ENCODE measurements at places on chromosomes 7 and 10.
A peak's percentile ranks its signal among the peaks of the same experiment; 100 is the strongest.

DNA sequence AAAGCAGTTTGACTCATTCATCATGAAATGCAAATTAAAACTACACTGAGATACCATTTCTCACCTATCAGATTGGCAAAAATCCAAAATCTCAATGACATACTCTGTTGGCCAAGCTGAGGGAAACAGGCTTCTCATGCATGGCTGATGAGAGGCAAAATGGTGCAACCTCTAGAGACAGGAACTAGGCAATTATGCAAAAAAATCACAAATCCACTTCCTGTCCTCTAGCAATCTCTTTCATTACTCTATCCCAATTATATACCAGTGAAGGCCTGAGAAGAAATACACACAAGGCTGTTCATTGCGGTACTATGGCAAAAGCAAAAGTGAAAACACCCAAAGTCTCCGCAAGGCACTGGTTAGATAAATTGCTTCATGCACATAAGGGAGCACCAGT, 25.9 kb upstream of the PTPRN2 start:
- DNase-seq: no peak

GRCh38 chr10:121608469-121609190, 10.4 kb upstream of the FGFR2 start:
- DNase-seq: peak; percentile 3

DNA sequence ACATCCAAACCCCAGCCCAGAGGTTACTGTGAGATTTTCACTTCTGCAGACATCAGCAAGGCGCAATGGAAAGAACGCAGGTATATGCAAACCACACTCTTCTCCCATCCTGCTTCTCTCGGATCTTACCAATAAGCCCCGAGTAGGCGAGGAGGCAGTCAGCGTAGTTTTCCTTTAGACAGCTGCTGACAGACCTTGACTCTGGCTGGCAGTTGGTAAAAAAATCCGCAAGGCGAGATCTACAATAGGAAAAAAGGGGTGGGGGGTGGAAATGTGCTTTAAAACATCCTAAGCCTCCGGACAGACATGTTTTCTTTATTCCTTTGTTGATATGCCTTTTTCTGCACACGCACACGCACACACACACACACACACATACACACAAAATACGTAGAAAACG, 176.5 kb downstream of the GFRA1 start:
- no peak for DNase-seq

- no peak for DNase-seq
Measured at GRCh38 chr10:112732277-112732921, 217.6 kb upstream of the TCF7L2 start.

DNA sequence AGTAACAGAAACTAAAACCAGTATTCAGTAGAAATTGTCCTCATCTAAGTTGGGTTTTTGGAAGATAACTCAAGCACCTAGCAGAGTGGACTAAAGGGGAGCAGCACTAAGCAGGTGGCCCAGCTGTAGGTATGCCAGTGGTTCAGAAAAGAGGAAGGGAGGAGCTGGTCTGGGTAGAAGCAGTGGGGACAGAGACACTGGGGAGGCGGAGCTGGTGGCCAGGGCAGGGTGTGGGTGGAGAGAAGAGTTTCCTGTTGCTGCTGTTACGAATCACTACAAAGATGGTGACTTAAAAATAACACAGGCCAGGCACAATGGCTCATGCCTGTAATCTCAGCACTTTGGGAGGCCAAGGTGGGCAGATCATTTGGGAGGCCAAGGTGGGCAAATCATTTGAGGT, 136.2 kb downstream of the WDR11 start:
- no peak for DNase-seq

- no peak for DNase-seq
Measured at GRCh38 chr10:43765516-43765915, 116.8 kb upstream of the ZNF32 start.

DNA sequence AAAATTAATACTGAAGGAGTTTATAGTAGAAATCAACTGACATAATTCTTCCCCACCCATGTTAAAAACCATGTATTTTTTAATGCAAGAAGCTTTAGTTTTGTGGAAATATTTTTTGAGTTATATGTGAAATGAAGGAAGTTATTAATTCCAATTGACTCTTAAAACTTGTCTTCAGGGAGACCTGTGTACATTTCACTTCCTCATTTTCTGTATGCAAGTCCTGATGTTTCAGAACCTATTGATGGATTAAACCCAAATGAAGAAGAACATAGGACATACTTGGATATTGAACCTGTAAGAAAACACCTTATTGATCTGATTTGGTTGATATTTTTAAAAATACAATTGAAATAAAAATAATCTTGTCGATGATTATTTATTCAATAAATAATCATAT, 33.3 kb downstream of the CD36 start:
- no peak for DNase-seq

- no peak for DNase-seq
Measured at GRCh38 chr10:126315494-126316177, 72.6 kb downstream of the ADAM12 start.

DNA sequence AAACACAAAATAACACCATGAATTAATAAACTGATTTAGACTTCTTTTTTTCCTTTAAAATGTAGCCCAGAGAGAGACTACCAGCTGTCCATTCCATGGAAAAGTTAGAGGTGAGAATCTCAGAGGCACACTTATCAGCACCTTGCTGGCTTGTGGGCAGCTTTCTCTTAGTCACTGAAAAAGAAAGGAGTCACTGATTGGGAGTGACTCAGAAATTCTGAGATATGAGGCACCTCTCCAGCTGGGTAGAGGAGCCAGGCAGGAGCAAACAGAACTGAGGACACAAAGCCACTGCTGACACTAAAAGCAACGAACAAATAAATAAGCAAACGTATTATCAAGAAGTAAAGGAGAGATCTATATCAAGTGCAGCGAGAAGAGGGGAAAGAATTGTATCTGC, 310.6 kb downstream of the PARD3 start:
- no peak for DNase-seq

DNA sequence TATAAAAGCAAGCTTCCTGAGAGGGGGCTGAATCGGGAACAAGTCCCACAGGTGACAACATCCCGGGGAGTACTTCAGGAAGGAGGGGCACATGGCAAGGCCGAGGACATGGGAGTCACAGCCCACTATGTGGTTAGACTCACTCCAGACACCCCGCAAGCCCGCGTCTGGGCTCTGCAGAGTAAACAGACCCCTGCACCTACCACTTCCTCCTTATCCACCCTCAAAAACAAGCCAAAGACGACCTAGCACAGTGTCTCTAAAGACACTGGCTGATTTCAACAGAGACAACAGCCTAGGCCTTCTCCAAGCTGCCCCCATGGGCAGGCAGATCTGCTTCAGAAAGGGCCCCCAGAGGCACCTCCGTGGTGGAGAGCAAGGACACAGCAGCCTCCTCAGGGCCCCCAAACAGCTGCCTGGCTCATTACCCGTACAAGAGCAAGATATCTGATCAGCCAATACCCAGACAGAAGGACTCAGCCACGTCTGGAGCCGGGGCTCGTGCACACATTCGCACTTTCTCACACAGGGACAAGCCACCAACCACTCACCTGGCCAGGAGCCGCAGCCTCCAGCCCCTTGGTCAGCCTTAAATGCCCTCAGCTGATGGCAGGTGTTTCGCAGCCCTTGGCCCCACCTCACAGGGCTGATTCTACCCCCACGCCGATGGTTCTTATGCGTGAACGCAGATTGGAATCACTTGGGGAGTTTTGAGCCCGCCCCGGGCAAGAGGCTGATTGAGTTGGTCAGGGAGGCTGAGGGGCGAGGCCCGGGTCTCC, 10.7 kb upstream of the KPNA7 start:
- DNase-seq: no peak

- DNase-seq: no peak
Measured at GRCh38 chr7:138565451-138566114, 105.5 kb downstream of the TRIM24 start.

DNA sequence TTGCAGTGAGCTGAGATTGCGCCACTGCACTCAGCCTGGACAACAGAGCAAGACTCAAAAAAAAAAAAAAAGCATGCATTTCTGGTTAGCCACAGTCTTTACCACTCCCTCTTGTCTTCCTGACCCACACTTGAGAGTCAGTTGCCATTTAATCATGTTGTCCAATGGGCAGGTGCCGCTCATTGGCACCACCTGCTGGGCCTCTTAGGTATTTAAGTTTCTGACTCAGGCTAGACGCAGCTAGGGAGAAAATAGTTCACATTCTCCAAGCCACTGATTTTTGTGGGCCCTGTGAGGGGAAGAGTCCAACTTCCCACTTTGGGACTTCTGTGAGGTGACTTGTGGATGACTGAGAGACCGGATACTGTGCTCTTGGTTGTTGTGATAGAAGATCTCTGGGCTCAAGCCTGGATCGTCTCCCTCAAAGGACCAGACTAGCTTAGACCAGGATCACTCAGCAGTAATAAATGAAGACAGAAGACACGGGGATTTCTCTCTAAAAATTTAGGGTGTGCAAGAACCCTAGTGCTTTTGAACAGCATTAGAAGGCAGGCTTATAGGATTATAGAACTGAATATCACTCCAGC, 26.8 kb upstream of the SORCS3 start:
- peak; percentile 27 for DNase-seq

DNA sequence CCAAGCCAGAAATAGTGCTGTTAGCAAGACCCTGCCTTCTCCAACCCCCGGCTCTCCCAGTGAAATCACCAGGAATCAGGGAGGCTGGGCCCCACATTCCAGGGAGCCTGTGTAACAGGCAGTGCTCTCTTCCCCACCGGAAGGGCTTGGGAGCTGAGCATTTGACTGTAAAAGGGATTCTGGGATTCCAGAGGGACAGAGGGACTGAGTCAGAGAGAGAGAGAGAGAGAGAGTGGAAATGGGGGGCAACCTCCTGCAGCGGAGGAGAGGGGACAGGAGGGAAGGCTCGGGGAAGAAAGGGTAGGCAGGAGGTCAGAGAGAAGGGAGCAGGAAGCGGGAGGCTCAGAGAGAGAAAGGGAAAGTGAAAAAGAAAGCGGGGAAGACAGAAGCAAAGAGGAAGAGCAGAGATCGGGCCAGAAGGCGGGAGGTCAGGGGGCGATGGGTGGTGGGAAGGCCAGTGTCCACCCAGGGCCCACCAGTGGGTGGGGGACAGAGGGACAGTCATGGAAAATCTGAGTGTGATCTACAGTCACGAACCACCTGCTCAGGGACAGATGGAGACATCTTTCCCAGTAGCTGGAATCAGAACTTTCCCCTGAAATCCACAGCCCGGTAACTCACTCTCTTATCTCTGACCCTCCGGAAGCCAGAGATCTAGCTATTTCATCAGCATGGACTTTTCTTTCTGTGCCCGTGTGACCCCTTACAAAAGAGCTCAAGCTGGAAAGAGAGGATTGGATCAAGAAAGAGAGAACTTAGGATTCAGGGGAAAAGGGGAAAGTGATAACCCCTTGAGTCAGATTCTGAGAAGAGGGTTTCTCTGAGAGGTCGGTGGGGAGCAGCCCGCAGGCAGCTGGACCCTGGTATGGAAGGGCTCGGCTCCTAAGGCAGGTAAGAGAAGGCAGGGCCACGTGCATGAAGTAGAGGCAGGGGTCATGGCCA, 4.6 kb upstream of the SERPINE1 start:
- no peak for DNase-seq

- no peak for DNase-seq
Measured at GRCh38 chr7:71633551-71634008, 501.6 kb downstream of the GALNT17 start.

DNA sequence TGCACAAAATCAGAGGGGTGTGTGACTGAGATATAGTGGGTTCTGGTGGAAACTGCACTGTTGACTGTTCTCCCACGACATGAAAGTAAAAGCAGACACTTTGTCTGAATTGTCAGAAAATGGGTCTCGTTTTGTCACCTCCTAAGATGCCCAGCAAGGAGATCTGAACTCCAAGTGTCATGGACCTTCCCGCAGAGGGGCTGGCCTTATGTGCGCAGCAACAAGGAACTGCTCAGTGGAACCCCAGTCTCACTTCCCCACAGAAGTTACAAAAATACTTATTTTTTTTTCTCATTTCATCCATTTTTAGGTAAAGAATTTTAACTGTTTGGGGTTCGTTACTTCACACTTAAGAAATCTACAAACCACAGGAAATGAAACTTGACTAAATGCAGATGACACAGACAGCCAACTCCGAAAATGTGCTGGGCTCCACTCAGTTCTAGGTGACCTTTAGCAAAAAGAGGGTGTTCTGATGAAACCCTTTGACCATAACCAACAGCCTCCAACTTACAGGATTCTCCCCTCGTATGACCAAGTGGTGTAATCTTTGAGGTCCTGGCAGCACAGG, 115.0 kb downstream of the FAM107B start:
- DNase-seq: peak; percentile 76

DNA sequence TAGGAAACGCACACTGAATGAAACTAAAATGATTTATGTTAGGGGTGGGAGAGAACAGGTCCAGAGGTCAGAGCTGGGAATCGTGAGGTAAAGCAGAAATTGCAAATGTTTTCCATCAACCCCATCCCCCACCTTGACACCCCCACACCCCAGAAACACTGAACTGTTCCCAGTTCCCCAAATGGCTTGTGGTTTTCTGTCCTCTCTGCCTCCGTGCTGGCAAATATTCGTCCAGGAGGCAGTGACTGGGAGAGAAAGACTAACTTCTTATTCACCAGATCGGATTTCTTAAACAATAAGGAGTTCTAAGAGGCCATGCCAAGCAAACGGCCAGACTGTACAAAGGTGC, 730 bp upstream of the RASSF4 start:
- DNase-seq: no peak

DNA sequence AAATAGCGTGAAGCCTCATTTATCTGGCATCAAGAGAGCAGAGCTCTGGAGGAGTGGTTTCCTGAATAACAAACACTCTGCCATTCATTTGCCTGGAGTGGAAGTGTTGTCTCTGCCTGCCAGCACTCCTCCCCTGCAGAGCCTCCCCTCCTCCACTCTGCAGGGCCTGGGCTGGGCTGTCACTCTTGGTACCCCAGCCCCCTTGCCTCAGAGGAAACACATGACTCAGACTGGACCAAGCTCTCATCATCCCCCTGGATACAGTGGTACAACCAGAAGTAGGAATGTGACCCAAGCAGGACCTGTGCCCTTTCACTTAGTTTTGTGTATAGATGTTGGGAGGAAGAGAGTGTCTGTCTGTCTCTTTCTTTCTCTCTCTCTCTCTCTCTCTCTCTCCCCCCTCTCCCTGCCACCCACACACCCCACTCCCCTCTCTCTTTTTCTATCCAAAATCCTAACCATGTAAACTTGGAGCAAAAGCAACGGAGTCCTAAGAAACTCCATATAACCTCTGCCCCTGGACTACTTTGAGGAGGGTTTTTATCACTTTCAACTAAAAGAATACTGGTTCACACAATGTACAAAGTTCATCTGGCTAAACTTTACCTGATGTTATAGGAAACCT, 43.9 kb downstream of the DOCK4 start:
- DNase-seq: no peak

DNA sequence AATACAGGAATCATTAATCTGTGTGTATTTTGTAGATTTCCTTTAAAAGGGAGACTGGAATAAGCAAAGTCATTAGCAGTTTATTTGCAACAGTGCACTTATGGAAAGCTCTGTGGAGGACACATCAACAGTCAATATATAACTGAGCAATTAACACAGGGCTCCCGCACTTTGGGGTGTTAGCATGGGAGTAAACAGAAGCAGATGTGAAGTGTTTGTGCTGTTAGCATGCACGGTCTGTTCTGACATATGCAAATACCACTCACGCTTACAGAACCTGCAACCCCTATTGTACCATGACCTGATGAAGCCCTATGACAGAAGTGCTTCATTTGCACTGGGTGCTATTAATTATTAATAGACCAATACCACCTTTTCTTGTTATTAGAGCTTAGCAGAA, 118.9 kb downstream of the PPP1R3A start:
- DNase-seq: no peak

- no peak for DNase-seq
Measured at GRCh38 chr7:85823396-85824080, 636.7 kb upstream of the SEMA3D start.

All from CD4-positive, alpha-beta T cell treated with Interleukin-21 for 1 hour (primary cell).